ENCODE measurements at places on chromosomes 12 and 14. TPM values are rescaled to one million over a fixed set of nuclear protein-coding genes. Genes with fewer than 3 reads are reported as not detected.

POU6F1 gene
- total RNA-seq = 2.2 TPM

LHX5 gene
- total RNA-seq = not detected

MYO1H gene
- not detected for total RNA-seq

UNC119B gene
- 14.3 TPM for total RNA-seq

PPP1R36 gene
- 0.60 TPM for total RNA-seq

GYS2 gene
- not detected for total RNA-seq

CABP1 gene
- not detected for total RNA-seq

C12orf50 gene
- total RNA-seq = not detected

KCNMB4 gene
- 0.60 TPM for total RNA-seq

NAA30 gene
- total RNA-seq = 17.7 TPM

ORAI1 gene
- 7.8 TPM for total RNA-seq

Data from dermis lymphatic vessel endothelial cell (primary cell).